ENCODE measurements at places on chromosomes 5 and 9.

GRCh38 chr5:33272288-33272687 lies 168.5 kb upstream of the TARS1 start:
- DNase-seq, result peak; percentile 29

DNA sequence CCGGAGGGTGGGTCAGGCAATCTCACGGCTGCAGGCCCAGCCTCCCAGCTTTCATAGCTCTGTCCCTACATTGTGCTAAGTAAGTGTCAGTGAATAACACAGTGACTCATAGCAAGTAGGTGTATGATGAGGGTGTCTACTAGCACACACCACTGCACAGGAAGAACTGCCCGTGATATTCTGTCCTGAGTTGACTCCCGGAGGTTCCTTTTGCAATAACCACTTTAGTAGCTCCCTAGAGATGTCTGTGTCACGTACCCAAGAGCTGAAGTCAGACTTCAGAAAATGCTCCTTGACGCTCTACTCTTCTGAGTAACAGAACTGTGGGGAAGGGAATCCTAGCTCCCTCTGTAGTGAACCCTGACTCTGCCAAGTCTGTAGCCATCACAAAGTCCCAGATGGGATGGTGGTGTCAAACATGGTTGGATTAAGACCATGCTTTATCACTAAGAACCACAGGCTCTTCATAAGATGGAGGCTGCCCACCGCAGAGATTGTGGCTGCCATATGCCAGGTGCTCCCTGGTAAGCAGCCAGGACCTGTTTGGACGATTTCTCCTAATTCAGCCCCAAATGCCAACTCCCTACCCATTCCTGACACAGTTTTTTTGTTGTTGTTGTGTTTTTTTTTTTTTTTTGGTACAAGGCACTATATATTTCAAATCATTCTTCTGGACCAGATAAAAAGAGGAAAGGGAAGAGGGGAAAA lies 352.6 kb upstream of the PANK3 start:
- DNase-seq, result peak; percentile 15

- DNase-seq, result no peak
These were observed 133.6 kb upstream of the NR3C1 start for GRCh38 chr5:143537056-143537455.

DNA sequence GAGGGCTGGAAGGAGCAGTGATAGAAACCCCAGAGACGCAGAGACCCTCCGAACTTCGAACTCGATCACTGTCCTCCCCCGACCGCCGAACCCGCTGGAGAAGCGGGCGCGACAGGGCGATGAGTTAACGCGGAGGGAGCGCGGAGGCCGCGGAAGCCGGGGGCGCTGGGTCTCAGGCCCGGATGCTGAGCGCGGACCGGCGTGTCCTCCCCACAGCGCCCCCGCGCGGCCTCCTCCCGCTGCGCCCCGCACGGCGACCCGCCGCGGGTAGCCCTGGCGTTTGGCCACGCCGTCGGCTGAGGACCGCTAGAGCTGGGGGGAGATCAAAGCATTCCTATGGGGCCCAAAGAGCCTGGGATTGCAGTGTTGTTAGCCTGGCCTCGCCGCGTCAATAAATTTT lies 7.7 kb upstream of the DMRT2 start:
- DNase-seq, result no peak

DNA sequence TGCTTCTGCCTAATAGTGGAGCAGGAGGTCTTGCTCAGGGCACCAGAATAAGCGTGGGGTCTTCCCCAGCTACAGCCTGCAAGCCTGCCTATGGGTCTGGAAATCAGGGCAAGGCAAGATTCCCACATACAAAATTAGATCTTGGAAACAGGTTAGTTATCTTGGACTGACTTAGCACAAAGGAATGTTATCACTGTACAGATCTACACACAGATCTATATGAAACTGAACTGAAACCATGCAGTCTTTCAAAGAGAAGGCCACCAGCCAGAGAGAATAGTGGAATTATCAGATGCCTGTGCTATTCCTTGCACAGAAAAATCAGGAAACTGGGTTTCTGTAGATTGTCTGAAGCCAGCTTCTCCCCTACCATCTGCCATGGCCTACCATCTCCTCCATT lies 585.7 kb downstream of the ACTL7B start:
- DNase-seq, result no peak

- no peak for DNase-seq
These were observed 68.7 kb downstream of the RAPGEF1 start for GRCh38 chr9:131671133-131671520.

DNA sequence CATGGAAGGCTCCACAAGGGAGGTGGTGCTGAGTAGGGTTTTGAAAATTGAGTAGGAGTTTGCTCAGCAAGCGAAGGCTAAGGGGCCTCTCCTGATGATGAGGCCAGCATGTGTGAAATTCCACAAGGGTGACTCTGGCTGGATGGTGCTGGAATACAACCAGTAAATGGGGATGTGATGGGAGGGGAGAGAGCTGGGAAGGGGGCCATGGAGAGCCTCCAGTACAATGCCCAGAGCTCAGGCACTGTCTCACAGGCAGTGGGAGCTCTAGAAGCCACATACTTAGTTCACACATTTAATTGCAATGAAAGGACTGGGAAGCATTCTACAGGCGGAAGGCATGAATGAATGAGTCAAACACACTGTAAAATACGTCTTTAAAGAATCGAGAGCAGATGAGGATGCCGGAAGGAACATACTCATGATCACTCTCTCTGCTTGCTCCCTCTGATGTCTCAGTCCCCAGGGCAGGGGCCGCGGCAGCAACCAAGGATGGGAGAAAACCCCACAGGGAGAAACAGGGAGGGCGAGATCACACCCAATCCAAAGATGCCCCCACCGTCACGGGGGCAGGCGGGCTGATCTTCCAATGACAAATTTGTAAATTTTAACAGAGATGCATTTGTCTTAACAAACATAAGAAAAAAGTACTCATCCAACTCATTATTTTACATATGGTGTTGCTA lies 261.0 kb downstream of the NSG2 start:
- DNase-seq, result peak; percentile 39

GRCh38 chr9:133782157-133783130 lies 44.3 kb upstream of the SARDH start:
- peak; percentile 75 for DNase-seq

DNA sequence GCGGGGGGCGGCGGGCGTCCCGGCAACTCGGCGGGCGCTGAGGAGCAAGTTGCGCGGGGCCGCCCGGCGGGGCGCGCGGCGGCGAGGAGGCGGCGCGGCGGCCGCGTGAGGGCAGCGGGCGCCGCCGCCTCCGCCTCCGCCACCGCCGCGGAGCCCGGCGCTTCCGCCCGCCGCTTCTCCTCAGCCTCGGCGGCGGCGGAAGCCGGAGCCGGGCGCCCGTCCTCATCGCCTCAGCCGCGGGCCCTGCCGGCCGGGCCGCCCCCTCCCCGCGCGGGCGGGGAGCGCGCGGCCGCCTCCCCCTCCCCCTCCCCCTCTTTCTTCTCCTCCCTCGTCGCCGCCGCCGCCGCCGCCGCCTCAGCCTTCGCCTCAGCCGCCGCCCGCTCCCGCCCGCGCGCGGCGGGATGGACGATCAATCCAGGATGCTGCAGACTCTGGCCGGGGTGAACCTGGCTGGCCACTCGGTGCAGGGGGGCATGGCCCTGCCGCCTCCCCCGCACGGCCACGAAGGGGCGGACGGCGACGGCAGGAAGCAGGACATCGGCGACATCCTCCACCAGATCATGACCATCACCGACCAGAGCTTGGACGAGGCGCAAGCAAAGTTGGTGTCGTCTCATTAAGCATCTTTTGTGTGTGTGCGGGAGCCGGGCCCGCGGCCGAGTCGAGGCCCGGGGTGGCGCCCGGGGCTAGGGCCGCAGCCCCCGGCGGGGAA lies at the start of gene PBX3:
TSS of gene PBX3 (plus strand) at position 321 of the 712 bp plus-strand sequence.
- DNase-seq, result no peak
